ENCODE measurements at places on chromosomes 2 and 18.

DNA sequence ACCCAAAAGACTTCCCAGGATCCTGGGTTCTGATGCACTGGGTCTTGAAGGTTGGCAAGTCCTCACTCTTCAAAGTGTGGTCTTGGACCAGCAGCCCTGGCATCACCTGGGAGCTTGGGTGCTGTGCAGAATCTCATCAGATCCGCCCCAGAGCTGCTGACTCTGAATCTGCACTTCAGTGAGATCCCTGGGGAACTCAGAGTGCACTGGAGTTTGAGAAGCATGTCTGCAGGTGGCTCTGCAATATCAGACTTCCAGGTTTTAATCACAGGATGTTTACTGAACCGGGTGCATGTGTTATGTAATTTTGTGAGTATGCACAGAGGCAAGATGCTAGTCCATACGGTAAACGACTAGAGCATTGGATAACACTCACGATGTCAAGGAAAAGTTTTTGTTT, 58.0 kb upstream of the BOD1L2 start:
- DNase-seq, result no peak

DNA sequence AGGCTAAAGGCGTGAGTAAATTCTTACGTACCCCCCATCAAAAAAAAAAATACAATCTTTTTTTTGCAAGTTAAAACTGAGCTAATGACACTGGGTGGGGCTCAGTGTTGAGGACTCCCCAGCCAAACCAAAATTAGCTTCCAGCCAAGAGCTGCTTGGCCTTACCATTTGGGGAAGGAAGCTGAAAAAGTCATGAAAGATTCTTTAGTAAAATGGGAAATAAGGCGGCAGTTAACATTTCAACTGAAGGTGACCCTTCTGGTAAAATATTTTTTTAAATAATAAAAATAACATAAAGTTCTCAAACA, 16.4 kb downstream of the SMAD7 start:
- no peak for DNase-seq

GRCh38 chr2:40173276-40173675, 278.6 kb downstream of the SLC8A1 start:
- DNase-seq, result no peak

- no peak for DNase-seq
Measured at GRCh38 chr2:179876266-179876665, 14.9 kb upstream of the ZNF385B start.

DNA sequence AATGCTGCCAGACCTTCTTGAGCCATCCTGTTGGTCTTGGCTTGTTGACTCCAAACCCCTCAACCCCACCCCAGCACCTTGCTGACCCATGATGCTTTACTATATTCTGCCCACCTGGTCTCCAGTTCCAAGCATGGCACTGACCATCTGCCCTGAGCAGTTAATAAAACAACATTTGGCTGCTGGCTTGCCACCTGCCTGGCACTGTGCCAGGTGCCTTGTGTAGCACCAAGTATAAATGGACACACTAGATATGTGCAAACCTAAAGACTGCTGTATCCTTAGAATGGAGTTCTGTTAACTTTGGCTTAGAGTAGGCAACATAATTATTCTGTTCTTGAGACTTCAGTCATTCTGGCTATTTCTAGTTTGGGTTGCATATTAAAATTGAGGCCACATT, 91.4 kb downstream of the ACSL3 start:
- no peak for DNase-seq
